Ovary (tissue), 10 donors: ENCODE measurements at places on chromosomes 6 and 20. TPM values are rescaled to one million over a fixed set of nuclear protein-coding genes. Genes with fewer than 3 reads are reported as not detected.
A peak's percentile ranks its signal among the peaks of the same experiment; 100 is the strongest.

GRCh38 chr6:34589140-34589539 is 33.0 kb upstream of the SPDEF start:
- no peak for DNase-seq

GRCh38 chr6:98041921-98042320 is 758.9 kb upstream of the MMS22L start:
- DNase-seq, result no peak

GRCh38 chr6:151409260-151409659 is 17.9 kb upstream of the ZBTB2 start:
- no peak for DNase-seq

GRCh38 chr6:158826819-158827501 is 7.8 kb upstream of the EZR start:
- no peak for DNase-seq

DNA sequence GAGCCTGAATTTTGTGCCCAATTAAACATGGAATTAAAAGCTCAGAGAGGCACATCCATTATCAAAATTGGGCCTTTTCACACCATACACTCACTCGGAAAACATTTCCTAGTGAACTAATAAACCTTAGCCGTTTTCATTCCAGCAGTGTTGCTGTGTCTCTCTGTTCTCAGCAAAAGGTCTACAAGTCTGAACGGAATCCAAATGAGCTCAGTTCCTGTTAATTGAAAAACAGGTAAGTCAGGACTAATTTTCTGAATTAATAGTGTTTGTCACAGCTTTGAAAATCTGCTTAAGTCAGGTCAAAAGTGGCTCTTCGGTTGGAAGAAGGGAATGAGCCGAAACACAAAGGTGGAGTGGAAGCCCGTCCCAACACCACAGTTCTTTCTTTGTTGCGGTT is 163.3 kb upstream of the RALGAPA2 start:
- DNase-seq, result no peak

DNA sequence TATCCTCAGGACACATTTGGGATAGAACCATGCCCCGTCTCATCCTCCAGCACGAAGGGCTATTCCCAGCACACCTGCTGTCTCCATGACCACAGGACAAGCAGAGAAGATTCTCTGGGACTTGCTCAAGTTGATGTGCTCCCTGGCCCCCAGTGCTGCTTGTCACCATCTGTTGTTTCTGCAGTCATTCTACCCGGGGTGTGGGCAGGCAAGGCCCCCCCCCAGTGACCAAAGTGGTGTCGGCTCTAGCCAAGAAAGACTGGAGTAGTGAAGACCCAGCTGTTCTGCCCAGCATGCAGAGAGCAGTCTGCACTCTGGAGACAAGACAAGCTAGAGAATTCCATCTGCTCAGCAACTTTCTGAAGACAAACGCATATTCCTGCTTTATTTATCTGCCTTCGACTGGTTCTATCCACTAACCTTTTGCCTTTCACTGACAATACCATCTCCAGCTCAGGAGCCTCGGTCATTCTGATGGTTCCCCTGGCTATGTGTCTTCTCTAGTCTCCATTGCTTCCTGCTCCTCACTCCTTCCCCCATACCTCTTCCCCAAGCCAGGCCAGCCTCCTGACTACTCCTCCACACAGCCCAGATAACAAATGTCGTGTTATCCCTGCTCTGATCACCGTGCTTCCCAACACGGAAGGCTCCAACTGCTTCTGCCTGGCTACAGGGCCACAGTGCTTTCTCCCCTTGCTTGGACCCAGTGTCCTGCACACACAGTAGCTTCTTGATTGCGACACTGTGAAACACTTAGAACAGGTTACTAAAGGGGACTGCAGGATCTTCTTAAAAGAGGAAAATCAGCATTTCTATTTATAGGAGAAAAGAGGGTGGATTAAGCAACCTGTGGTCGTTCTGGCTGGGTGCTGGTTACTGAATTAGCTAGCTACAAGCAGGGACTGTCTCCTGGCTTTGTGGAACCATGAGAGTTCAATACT is 86.7 kb upstream of the EMILIN3 start:
- no peak for DNase-seq

DNA sequence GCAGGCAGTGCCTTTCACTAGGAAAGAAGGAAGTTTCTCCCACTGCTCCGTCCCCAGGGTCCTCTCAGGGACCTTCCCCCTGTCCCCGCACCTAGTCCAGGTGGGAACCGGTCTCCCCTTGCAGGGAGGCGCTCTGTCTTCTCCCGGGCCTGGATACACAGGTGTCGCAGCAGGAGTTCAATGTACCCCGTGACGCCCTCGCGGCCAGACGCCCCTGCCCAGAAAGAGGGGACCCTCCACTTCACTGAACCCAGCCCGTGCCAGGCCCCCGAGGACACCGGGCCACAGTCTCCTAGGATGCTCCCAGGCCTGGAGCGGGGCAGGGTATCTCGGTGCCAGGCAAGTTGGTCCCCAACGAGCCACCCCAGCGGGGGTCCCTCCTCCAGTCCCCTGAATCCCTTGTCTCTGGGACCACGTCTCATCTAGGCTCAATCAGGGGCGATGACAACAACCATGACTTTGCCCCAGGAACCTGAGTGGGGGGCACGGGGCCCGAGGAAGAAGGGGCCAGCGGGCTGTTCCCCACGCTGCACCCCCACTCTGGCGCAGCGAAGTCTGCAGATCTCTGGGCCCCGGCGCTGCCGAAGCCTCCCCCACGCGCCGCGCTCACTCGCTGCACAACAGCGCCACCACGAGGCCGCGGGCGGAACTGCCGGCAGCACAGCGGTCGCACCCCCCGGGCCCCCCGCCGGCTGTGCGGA is 103.0 kb downstream of the EDN3 start:
- peak; percentile 66 for DNase-seq

- DNase-seq, result no peak
Observed at GRCh38 chr6:14616656-14617055, 499.1 kb downstream of the CD83 start.

The MLN gene
- total RNA-seq, result not detected

The NHLRC1 gene
- total RNA-seq, result 1.4 TPM

The MTFR2 gene
- total RNA-seq, result not detected

The ARMH2 gene
- not detected for total RNA-seq

The TCF21 gene
- total RNA-seq, result 23.2 TPM

The CLVS2 gene
- total RNA-seq, result not detected

The RPS6KA2 gene
- 49.9 TPM for total RNA-seq
